ENCODE measurements at places on chromosomes 11 and 22. TPM values are rescaled to one million over a fixed set of nuclear protein-coding genes. Genes with fewer than 3 reads are reported as not detected.

DNA sequence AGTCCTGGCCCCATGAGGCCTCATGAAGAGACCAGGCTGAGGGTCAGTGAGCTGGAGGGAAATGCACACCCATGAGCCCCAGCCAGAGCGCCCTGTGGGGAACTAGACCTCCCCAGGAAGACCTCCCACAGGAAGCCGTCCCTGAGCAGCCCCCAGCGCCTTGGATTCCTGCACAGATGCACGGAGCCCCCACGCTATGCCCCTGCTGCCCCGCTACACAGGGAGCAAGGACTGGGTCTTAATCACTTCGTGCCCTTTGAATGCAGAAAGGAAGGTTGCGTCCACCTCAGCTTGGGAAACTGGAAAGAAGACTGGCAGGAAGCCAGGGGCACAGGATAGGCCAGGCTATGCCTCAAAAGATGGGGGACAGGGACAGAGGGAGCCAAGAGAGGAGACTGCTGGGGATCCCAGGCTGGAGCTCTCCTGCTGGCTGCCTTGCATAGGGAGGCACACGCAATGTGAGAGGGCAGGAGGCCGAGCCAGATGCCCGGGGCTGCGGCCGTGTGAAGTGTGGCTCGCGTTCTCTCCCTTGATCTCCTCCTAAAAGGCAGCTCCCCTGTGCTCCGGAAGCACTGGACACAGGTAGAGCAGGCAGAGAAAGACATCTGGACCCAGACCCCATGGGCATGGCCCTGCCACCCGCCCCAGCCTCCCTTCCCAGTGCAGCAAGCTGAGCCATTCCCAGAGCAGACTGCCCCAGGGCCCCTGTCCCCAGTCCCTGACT, 32.8 kb downstream of the MACROD1 start:
- no peak for DNase-seq

The ELMOD1 gene
- 0.90 TPM for total RNA-seq

- no peak for DNase-seq
These were observed 110.6 kb upstream of the NECTIN1 start for GRCh38 chr11:119839476-119840133.

GRCh38 chr11:116085031-116085635, 580.9 kb upstream of the CADM1 start:
- no peak for DNase-seq

GRCh38 chr11:117573326-117573725, 223.7 kb downstream of the DSCAML1 start:
- DNase-seq: no peak

The LRRC75B gene
- total RNA-seq: 2.2 TPM

DNA sequence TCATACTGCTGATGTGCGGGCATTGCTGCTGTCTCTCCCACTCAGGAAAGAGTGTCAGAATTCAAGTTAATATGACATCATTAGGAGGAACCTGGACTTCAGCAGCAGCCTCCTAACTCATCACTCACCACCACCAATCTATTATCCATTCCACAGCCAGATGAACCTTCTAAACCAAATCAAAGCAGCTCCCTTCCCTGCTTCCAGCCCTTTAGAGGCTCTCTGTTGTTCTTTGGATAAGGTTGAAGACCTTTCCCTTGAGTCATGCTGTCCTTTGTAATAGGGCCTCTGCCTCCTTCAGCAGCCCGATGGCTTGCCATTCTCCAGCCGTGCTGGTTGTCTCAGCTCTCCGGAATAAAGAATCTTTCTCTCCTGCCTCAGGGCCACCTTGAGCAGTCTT, 301.3 kb downstream of the DDX10 start:
- no peak for DNase-seq

GRCh38 chr11:122731500-122731913, 76.0 kb downstream of the UBASH3B start:
- DNase-seq: no peak

The ANGPTL5 gene
- total RNA-seq: not detected

DNA sequence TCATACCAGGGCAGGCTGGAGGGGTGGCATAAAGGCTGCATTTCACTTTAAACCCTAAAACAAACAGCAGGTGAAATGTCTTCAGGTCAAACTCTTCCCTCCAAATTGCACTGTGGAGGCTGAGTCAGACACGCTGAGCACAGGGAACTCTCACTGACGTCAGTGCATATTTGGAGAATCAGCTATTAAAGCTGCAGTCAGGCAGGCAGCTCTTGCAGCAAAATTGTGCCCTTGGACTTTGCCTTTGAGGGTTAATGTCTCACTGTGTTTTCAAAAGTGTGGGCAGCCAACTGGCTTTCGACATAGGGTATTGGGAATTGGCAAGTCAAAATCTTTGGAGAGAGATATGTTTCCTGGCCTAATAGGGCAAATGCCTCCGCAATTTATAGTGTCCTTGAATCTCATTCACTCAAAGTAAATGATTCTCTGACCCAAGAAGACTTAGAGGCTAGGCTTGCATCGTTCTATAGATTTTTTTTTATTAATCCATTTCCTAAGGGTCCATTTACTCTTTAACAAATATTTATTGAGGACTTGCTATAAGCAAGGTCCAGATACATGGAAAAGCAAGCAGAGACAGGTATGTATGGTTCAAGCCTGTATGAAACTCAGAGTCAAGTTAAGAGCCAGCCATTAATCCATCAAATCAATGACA, 27.7 kb upstream of the SMCO4 start:
- no peak for DNase-seq

DNA sequence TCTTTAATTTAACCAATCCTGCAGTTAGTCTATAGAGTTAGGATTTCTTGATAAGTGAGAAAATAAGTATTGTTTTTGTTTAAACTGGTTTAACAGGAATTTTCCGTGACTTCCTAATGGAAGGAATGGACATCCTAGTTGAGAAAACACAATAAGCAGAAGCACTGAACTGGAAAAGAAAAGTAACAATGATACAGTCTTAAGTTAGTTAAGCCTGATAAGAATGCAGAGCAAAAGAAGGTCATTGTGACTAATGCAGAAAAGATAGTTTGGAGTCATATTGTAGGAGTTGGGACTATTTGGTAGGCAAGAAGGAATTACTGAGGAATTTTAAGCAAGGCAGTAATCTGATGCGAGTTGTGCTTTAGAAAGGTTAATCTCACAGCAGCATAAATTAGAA, 11.7 kb downstream of the RNF141 start:
- DNase-seq: no peak
